ENCODE measurements at places on chromosomes 2 and 18.

GRCh38 chr2:109098251-109098920, 30.6 kb upstream of the SH3RF3 start:
- no peak for DNase-seq

GRCh38 chr18:67600181-67601180, 84.0 kb upstream of the DSEL start:
- peak; percentile 38 for DNase-seq

DNA sequence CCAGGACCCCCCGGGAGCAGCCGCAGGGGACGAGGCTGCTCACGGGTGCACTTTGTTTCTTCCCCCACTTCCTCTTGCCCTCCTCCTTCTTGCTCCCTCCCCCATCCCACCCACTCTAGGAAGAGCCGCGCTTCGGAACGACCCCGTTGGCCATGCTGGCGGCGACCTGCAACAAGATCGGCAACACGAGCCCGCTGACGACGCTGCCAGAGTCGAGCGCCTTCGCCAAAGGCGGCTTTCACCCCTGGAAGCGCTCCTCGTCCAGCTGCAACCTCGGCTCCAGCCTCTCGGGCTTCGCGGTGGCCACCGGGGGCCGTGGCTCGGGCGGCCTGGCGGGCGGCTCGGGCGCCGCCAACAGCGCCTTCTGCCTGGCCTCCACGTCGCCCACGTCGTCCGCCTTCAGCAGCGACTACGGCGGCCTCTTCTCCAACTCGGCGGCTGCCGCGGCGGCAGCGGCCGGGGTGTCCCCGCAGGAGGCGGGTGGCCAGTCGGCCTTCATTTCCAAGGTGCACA, 1.3 kb downstream of the SP9 start:
- peak; percentile 48 for DNase-seq

DNA sequence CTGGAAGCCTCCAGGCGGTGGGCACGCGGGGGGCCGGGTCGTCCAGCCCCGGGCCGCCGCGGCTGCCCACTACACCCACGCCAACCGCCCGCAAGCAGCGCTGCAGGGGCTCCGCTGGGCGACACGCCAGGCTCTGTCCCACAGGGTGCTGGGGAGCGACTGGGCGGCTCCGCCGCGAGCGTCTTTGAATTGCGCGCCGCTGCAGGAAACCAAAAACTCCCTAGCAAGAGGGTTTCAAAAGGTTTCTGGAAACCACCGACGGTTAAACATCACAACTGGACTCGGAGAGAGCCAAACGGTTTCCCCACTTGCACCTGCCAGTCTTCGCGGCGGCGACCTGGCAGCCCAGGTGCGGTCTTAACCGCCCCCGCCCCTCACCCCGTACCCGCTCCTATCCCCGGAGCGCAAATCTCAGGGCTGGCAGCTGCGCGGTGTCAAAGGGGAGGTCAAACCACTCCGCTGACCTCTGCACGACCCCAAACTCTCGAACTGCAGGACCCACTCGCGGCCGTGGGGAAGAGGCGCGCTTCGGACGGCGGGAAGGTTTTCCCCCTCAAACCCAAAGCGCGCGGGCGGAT, 1.0 kb downstream of the CXCR4 start:
- no peak for DNase-seq

DNA sequence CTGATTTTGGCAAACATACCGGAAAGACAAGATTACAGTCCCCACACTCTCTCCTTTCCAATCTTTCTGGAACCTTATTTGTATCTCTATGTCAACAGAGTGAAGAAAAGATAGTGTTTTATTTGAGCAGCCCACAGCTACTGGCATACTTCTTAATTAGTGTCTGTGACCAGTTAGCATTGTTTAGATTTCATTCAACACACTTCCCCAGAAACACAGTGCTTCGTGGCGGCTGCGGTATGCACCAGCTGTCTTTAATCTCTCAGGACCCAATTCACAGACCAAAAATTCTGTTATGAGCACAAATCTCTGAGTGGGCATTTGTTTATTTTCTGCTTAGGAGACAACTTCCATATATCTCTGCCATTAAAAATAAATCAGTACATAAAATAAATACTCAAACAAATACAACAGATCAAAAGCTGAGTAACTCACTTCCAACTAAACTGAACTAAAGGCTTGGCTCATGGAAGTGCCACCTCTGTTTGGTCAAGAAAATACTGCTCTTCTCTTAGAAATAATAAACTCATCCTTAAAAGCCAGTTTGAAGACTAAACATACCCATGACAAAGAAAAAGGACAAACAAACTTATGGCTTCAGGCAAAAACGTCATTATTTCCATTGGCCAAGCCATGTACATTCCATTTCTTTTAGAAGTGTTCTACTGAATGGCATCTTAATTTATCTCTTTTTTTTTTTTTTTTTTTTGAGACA, 392.4 kb downstream of the TXNL1 start:
- no peak for DNase-seq

Measured in hindlimb muscle (tissue), 1 donor.